ENCODE measurements at places on chromosomes 16 and 17. TPM values are rescaled to one million over a fixed set of nuclear protein-coding genes. Genes with fewer than 3 reads are reported as not detected.
A peak's percentile ranks its signal among the peaks of the same experiment; 100 is the strongest.

DNA sequence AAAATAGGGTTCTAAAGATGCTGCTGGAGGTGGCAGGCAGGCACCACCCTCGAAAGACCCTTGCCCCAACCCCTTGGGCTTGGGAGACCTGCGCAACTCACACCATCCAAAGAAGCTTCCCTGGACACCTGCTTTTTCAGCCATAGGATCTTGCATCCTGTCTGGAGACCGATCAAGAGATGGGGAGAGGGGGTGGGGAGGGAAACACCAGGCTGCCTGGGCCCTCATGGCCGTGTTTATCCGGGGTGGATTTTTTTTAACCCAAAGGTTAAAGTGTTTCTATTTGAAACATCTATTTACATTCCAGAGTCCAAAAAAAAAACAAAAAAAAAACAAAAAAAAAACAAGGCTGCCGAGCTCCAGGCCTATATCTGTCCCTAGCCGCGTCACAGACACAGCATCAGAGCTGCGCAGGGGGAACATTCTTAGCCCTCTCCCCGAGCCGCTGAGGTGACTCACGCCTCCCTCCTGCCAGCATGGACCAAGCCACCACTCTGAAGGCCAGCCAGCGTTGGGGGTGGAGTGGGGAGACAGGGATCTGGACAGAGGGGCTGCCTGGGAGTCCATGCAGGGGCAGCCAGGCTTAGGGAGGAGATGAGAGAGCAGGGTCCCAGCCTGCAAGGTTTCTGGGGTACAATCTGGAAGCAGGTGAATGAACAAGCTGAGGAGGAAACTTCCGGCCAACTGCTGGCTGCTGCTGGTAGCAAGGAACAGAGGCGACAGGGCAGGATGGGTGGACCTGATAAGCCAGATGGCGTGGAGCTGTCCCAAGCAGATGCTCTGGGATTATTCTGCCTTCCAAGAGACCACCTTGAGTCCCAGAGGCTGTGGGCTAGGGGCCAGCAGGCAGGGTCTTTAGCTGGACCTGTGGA lies 14.8 kb downstream of the HDAC5 start:
- peaks cover 22% of the 10 kb centered on the region for H3K4me1 ChIP-seq
- no peak for DNase-seq
- no peak overlapping the region for H3K4me3 ChIP-seq
- H3K27me3 ChIP-seq: no peaks in the 10 kb centered on the region
- H3K27ac ChIP-seq: no peak overlapping the region

DNA sequence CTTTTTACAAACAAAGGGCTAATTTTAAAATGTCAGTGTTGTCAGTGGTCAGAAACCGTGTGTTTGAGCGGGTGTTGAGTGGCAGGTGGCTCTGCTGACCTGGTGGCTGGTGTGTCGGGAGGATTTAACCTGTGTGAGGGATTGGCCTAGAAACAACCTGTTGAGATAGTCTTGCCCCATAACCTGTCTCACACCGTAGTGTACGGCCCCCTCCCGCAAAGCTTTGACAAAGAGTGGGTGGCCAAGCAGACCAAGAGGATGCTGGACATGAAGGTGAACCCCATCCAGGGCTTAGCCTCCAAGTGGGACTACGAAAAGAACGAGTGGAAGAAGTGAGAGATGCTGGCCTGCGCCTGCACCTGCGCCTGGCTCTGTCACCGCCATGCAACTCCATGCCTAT lies 7.0 kb downstream of the COX4I1 start:
- H3K4me1 ChIP-seq: no peaks in the 10 kb centered on the region
- no peak overlapping the region for H3K4me3 ChIP-seq
- DNase-seq: no peak
- H3K27ac ChIP-seq: no peak overlapping the region
- no peaks in the 10 kb centered on the region for H3K27me3 ChIP-seq
- H3K36me3 ChIP-seq: peaks cover 40% of the 10 kb centered on the region

DNA sequence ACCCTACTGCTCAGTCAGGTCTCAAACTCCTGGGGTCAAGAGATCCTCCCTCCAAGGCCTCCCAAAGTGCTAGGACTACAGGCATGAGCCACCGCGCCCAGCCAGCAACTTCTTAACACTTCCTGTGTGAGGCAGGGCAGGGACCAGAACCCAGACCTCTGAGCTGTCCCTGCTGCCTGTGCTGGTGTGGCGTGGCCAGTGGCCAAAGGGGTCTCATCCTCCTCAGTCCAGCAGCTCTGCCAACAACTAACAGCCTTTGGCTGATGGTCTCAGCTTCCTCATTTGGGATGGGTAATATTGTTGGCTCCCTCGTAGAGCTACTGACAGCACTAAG lies 1.4 kb upstream of the LLGL1 start:
- H3K36me3 ChIP-seq: no peaks in the 10 kb centered on the region
- no peak overlapping the region for H3K27ac ChIP-seq
- H3K4me1 ChIP-seq: peaks cover 18% of the 10 kb centered on the region
- no peak for DNase-seq
- no peak overlapping the region for H3K4me3 ChIP-seq

- H3K4me1 ChIP-seq: no peaks in the 10 kb centered on the region
- no peaks in the 10 kb centered on the region for H3K36me3 ChIP-seq
- no peak overlapping the region for H3K27ac ChIP-seq
- DNase-seq: no peak
- no peaks in the 10 kb centered on the region for H3K27me3 ChIP-seq
Observed at GRCh38 chr17:37123386-37123785, 174.6 kb downstream of the AATF start.

Gene GRB7
- not detected for total RNA-seq

DNA sequence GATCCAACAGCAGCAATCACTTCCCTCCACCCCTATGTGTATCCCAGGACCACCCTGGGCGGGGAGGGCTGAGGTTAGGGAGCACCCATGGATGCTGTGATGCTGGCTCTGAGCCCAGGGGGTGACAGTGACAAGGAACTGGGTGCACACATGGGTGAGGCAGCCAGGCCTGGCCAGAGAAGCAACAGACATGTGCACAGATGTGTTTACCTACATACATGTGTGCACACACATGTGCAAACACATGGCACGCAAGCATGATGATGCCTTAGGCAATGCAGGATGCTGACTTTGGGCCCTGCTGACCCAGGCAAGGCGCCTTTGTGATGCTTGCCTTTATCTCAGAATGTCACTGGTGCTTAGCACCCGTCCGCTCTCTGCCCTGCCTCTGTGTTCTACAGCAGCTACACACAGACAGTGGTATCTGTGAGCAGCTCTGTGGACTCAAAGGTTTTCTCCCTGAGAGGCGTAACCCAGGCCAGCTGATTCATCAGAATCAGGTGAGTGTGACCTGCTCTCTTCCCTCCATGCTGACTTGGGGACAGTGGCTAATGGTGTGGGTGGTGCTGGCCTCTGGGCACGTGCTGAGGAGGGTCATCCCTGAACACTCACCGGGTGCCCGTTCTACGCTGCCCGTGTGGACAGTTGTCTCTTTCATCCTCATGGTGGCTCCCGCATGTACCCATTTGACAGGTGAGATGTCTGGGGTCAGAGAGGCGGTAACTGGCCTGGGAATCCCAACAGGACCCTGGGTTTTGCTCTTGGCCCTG lies 38.5 kb upstream of the KSR1 start:
- no peaks in the 10 kb centered on the region for H3K4me1 ChIP-seq
- H3K27me3 ChIP-seq: no peaks in the 10 kb centered on the region
- DNase-seq: no peak
- no peak overlapping the region for H3K27ac ChIP-seq
- H3K4me3 ChIP-seq: no peak overlapping the region

GRCh38 chr17:72030067-72030899 lies 90.5 kb upstream of the SOX9 start:
- DNase-seq: peak; percentile 14
- peaks cover 6% of the 10 kb centered on the region for H3K4me1 ChIP-seq
- no peaks in the 10 kb centered on the region for H3K27me3 ChIP-seq
- no peak overlapping the region for H3K27ac ChIP-seq
- no peaks in the 10 kb centered on the region for H3K36me3 ChIP-seq

Gene KRT39
- total RNA-seq: not detected

GRCh38 chr17:45967378-45967777 lies 31.7 kb upstream of the STH start:
- H3K4me1 ChIP-seq: no peaks in the 10 kb centered on the region
- H3K4me3 ChIP-seq: no peak overlapping the region
- peaks cover 4% of the 10 kb centered on the region for H3K27me3 ChIP-seq
- DNase-seq: no peak
- no peaks in the 10 kb centered on the region for H3K36me3 ChIP-seq

Gene SLC6A2
- total RNA-seq: not detected

- DNase-seq: no peak
- H3K27me3 ChIP-seq: peaks cover 11% of the 10 kb centered on the region
- H3K4me1 ChIP-seq: no peaks in the 10 kb centered on the region
- no peaks in the 10 kb centered on the region for H3K36me3 ChIP-seq
- H3K4me3 ChIP-seq: no peak overlapping the region
Observed at GRCh38 chr16:54921206-54921824, 9.3 kb upstream of the IRX5 start.

Gene ADAD2
- not detected for total RNA-seq

Gene TMEM220
- total RNA-seq: 1.1 TPM

All from CD8-positive, alpha-beta memory T cell (primary cell).